ENCODE measurements at places on chromosomes 2 and 18.

GRCh38 chr2:10356439-10356811, 53.7 kb downstream of the HPCAL1 start:
- DNase-seq, result no peak

DNA sequence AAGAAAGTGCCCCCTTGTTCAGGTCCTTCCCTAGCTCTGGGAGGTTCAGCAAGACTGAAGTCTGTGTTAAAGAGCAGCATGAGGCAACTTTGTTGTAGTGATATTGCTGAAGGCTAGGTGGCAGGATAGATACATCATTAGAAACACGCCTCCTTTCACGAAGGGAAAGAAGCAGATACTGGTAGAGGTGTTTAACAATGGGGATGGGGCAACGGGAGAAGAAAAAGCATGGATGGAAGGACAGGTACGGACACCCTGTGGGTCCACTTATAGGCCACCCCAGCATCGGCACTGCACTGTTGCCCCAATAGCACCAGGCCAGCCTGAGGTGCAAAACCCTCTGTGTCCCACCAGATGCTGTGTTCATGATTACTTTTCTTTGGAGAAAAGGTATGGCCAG, 3.5 kb upstream of the IGFBP5 start:
- peak; percentile 44 for DNase-seq

DNA sequence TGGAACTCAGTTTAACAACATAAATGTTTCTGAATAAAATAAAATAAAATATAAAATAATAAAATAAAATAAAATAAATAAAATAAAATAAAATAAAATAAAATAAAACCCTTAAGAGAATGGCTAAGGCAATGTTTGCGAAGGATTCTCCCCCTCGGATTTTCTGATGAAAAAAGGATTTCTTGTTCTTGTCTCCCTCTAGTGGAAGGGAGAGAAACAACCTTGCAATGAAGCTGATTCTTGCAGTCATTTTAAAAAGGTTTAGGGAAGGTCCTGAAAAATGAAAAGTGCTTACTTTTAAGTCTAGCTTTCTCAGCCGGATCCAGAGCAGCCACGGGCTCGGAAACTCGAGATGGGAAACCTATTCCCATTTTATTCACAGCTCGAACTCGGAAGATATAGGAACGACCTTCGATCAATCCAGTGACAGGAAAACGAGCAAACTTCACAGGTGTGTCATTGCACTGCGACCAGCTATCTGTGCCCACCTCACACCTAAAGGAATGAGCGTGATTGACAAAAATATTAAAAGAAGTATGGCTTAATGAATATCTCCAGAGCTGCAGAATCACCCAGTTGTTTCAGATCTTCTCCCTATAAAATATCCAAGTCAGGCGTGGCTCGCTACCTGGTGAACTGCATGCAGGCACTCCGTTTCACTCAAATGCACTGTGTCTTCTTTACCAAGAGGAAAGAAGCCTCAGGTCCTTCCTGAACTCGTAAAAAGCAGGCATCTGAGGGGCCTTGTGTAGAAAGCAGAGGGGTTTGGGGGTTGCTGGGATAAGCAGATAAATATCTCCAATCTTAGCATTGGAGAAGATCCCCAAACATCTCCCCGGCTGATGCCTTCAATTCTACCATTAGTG, 68.1 kb downstream of the MYOM1 start:
- peak; percentile 56 for DNase-seq

- no peak for DNase-seq
These were observed 28.6 kb upstream of the ATIC start for GRCh38 chr2:215283221-215283620.

DNA sequence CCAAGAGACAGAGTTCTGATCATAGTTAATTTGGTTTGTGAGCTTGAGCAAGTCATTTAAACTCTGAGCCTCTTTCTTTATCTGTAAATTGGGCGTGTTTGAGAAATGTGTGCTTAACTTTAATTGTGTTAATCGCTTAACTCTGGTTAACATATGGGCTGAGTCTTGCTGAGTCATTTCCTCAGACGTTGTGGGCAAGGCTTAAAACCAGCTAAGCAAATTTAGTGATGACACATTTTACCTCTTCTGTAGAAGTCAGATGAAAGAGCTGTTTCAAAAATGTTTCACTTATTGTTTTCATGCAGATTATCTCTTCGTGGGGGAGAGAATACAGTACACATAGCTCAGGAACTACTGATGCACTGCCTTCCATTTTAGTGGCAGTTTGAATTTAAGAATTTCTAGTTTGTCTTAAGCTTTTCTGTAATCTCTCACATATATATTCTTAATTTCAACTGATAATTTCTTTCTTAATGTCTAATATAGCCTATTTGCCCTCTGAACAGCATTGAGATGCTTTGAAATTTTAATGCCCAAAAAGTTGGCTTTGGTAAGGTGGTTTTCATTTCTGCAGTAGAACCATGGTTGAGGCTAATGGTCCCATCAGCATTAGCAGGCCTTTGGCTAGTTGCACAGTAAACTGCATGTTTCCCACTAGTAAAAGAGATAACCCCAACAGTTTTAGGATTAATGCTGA, 34.9 kb downstream of the RAB10 start:
- peak; percentile 64 for DNase-seq

Measured in HT-29 (cell line).